ENCODE measurements at places on chromosomes 4 and X.
A peak's percentile ranks its signal among the peaks of the same experiment; 100 is the strongest.

DNA sequence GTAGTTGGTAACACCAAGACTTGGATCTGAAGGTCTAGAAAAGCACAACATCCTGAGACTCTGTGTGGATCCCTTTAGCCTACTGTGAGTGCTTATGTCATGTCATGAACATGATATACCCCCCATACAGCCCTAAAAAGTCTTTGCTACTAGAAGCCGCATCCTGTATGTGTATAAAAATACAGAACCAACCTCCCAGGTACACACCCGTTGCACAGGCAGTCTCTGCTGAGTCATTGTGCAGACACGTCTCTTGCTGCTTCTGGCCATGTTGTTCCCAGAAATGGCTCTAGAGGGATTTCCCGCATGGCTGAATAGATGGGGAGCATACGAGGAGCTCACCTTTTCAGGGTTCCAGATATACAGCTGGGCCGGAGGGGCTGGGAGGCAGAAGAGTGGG is 93.3 kb downstream of the MAMLD1 start:
- DNase-seq: peak; percentile 10

DNA sequence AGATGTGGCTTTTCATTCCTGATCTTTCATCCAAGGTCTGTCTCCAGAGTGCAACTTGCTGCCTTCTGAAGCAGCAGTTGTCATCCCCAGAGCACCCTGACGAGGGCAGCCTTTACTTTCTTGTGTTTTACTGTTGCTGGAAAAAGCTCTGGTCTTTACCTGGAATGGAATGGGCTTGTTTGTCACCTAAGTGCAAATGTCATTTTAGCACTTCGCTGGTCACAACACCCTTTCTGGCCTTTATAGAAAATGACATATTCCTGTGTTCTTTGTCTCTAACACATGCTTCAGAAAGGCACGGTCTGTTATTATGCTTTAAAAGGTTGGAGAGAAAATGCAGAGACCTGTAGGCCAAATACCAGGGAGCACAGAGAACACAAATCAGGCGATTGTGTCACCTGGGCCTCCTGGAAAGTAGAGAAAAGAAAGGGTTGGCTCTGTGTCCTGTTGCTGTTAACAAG is 332.7 kb upstream of the IGFBP7 start:
- peak; percentile 76 for DNase-seq

GRCh38 chr4:105596684-105597083 is 44.3 kb downstream of the ARHGEF38 start:
- DNase-seq: no peak

DNA sequence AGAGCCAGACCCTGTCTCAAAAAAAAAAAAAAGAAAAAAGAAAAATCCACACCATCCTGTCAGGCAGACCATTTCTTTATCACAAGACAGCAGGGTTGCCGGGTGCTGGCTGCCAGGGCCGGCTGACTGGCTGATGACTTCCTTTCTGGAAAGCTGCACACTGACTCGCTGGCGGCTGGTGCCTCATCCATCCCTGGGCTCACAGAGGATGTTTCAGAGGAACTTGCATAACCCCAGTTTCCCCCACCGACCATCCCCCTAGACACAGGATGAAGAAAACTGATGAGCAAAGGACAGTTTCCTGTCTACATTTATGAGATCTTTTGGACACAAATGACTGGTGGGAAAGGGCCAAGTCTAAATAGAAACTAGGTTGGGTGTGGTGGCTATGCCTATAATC is 14.1 kb downstream of the HPSE start:
- no peak for DNase-seq

GRCh38 chr4:186762361-186762760 is 38.7 kb upstream of the FAT1 start:
- DNase-seq: no peak

GRCh38 chr4:53478671-53479456 is 101.4 kb downstream of the FIP1L1 start:
- DNase-seq: no peak

GRCh38 chr4:117512414-117512813 is 427.0 kb upstream of the TRAM1L1 start:
- DNase-seq: no peak

GRCh38 chr4:117063961-117064696 is 21.2 kb downstream of the TRAM1L1 start:
- DNase-seq: no peak

GRCh38 chr4:168474660-168475320 is 5.5 kb downstream of the DDX60L start:
- DNase-seq: no peak

DNA sequence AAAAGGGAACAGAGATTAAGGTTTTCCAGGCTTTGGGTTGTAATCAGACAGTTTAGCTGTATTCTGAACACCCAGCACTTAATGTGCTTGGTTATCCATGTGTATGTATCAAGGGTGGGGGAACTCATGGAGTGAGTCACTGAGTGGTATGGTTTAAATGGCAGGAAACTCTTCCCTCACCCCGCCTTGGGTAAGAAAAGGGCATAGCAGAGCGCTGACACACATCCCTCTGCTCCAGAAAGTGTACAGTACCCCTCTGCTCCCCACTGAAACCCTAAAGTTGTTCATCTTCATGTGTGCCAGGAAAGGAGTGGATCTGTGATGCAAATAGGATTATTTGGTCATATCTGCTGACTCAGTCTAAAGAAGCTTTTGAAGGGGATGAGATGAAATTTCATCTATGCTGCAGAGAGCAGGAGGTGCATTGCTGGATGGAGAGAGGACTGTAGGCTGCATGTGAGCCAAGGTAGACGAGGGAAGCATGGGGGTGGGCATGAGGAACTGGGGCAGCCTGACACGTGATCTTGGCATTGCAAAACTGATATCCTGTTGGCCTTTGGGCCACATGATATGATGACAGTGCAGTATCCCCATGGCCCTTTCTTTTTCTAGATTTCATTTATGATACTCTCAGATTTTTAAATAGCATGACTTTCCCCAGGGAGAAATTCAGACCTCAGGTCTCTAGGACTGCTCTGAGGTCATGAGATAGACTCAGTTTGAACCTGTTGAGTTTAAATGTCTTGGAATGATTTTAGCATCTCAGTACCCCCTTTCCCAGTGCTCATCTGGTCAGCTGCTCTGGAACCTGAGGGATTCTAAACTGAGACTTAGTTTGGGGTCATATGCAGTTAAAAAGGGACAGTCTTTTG is 84.8 kb downstream of the TMEM164 start:
- DNase-seq: peak; percentile 2

DNA sequence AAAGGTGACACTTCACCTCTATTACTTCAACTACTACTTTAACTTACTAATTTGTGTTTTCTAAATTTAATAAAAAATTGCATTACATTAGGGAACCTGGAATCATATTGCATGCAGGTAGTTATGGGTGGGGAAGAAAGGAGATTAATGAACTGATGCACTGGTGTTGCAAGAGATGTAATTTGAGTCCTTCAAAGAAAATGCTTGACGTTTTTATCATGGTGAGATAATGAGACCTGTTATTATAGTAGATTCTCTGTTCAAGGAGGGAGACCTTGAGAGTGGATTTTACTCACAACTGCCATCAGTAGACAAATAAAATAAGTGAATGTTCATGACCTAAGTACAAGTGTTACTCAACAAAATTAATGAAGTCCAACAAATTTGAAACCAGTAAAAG is 26.4 kb upstream of the MED14 start:
- no peak for DNase-seq

- DNase-seq: no peak
Observed at GRCh38 chr4:170610434-170610833, 520.7 kb upstream of the AADAT start.

DNA sequence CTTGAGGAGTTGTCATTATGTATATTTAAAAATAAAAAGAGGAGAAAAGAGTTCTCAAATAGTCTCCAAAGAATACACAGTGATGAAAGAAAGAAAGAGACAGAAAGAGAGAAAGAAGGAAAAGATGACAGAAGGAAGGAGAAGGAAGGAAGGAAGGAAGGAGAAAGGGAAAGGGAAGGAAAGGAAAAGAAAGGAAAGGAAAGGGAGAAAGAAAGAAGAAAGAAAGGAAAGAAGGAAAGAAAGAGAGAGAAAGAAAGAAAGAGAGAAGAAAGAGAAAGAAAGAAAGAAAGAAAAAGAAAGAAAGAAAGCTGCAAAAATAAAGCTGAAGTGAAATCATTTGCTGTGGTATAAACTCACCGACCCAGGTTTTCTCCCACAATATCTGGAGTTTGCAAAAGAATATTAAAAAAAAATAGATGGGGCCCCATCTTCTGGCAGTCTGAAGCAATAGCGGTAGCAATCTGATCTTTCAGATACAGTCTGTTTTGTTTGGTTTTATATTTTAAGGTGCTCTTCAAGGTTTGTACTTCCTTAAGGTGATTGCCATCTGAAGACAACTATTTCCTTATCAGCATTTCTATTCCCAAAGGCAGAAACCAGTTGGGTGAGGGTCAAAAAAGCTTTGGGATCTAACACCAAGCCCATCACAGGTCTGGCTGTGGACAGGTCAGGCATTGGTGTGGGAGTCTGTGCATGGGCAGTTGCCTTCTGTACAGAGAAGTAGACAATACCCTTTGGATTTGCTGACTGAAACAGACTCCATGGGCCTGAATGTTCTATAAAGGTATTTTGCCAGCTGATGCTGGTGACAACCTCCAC is 160.4 kb downstream of the CPEB2 start:
- DNase-seq: peak; percentile 68

DNA sequence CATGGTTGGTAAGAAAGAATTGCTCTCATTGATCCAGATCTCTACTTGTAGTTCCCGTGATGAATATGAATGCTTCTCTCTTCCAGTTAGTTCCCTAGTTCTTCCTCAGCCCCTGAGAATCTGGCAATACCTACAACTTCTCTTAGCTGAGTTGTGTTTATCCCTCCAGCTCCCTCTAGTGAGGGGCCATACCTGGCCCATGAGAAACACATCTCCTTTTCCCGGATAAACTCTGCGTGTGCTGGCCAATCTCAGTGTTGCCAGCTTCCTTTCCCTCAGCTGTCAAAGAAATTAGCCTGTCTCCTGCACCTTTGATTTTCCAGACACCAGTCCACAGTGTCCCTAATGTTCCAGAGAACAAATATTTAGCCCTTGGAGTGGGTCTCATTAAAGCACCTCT is 5.7 kb downstream of the CBLL2 start:
- DNase-seq: peak; percentile 25

GRCh38 chrX:135973025-135973547 is 702 bp downstream of the MMGT1 start:
- peak; percentile 63 for DNase-seq

DNA sequence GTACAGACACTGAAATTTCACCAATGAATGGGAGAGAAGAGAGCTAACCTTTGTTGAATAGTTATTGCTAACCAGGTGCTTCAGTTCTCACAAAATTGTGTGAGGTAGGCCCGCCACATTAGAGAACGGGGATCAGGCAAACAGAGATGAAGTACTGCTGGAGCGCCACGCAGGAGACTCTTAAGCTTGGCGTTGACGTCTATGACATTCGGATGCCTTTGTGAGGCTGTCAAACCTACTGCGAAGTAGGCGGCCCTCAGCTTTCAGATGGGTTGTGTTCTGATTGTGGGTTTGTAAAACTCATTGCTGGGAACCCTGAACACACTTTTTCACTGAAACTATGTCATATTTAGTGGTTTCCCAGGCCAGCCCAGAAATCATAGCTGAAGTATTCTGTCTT is 173.6 kb downstream of the CBR4 start:
- no peak for DNase-seq

DNA sequence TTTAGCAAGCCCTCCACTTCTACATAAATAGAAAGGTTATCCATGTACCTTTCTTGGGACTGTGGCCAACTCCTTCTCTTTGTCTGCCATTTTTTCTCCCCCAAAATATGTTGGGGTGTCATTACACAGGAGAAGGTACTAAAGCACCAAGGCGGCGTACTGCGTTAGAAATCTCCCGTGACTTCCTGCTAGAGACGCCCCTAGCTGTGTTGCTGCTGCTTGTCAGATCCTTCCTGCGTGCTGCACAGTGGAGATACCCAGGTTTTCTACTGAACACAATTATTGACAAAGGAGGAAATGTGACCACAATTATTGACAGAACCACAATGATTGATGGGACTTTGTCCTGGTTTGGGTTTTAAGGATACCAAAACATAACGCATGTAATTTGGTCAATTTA is 97.7 kb downstream of the EFHC2 start:
- no peak for DNase-seq

DNA sequence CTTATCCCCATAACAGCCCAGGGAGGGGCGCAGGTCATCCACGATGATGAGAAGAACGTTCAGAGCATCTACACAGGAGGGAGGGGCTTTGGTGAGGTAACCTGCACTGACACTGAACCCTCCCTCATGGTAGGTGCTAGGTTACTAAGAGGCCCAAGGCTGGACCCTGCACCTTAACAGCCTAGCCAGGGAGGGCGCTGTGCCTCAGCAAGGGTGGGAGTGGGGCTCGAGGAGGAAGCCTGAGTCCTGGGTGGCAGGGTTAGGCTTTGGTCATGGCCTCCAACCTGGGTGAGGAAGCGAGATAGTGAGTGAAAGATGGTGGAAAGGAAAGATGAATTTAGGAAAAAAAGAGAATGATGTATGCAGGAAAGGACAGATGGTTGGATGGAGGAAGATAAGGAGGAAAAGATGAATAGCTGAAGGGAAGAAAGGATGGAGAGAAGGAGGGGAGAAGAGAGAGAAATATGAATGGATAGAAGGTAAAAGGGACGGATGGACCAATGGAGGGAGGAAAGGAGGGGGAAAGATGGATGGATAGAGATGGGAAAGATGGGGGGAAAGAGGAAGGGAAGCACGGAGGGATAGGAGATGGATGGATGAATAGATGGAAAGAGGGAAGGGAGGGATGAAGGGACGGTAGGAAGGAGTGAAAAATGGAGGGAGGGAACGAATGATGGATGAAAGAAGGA is 736 bp downstream of the IDS start:
- peak; percentile 73 for DNase-seq

DNA sequence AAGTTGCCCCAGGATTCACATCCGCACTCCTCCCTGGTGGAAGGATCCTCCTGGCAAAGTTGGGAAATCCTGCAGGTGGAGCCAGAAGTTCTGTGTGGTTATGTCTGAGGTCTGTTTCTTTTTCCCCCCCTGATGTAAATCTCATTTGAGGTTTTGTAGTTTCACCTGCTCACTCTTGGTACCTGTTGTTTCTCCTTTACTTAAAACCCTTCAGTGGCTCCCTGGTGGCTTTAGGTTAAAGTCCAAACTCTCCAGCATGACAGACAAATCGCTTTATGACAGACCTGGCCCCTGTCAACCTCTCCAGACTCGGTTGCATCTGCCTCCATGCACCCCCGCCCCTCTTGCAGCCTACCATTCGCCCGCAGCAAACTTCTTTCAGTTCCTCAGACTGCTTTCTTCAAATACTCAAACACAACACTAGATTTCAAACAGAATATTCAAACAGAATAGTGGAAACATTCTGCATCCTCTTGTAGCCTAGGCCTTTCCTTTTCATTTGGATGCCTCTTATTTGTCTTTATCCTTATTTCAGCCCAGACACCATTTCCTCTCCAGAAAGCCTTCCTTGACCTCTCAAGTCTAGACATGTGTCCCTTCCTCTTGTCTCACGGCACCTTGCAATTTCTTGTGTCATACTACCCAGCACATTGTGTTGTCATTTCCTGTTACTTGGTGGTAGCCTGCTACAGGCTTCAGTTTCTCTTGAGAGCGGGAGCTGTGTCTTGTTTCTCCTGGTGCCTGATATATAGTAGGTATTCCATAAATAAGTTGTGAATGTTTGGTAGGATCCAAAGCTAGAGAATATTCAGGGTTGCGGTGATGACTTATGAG is 24.8 kb downstream of the IL13RA1 start:
- DNase-seq: no peak

GRCh38 chrX:18664947-18665346 is 7.0 kb downstream of the RS1 start:
- peak; percentile 7 for DNase-seq
